ENCODE measurements at places on chromosomes 6 and 20. TPM values are rescaled to one million over a fixed set of nuclear protein-coding genes. Genes with fewer than 3 reads are reported as not detected.

GRCh38 chr6:166595061-166595780 lies 8.7 kb upstream of the RAMACL start:
- DNase-seq: no peak
- H3K27me3 ChIP-seq: no peaks in the 10 kb centered on the region
- H3K4me1 ChIP-seq: peaks cover 26% of the 10 kb centered on the region
- peaks cover 10% of the 10 kb centered on the region for H3K36me3 ChIP-seq
- H3K27ac ChIP-seq: no peak overlapping the region

TMEM217 gene
- total RNA-seq: 0.99 TPM

NQO2 gene
- 12.0 TPM for total RNA-seq

DNA sequence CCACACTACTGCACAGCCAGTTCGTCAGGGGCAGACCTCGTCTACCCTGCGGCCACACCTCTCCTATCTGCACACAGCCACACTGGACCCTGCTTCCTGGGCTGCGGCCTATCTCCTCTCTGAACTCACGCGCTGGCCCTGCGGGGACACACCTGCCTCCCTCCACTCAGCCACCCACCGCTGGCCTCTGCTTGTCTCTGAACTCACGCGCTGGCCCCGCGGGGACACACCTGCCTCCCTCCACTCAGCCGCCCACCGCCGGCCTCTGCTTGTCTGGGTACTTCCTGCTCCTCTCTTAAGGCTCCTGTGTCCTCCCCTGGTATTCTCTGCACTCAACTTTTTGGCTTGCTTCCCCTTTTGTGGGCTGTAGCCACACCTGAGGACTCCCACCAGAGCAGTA lies 52.3 kb downstream of the HUS1B start:
- no peaks in the 10 kb centered on the region for H3K36me3 ChIP-seq
- H3K27ac ChIP-seq: no peak overlapping the region
- DNase-seq: no peak
- H3K27me3 ChIP-seq: no peaks in the 10 kb centered on the region

GRCh38 chr6:137588472-137588871 lies 94.3 kb upstream of the OLIG3 start:
- DNase-seq: no peak
- no peaks in the 10 kb centered on the region for H3K4me1 ChIP-seq
- H3K27ac ChIP-seq: no peak overlapping the region

DNA sequence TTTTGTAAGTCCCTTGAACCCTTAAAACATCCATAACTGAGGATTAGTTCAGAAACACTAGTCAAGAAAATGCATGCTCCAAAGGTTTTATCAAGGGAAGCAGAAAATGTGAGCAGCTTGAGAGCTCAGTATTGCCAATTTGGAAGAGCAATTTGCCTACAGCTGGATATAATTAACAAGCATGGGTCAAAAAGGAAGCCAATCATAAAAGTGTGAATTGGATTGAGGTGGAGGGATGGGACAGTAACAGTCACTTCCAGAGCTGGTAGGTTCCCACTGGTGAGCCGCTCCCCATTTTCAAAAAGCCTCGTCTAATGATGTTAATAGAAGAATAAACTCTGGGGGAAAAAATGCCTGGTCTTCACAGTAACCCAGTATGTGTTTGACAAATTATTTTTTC lies 5.0 kb upstream of the PTPRK start:
- no peaks in the 10 kb centered on the region for H3K27me3 ChIP-seq
- no peak overlapping the region for H3K27ac ChIP-seq
- peaks cover 10% of the 10 kb centered on the region for H3K36me3 ChIP-seq
- no peak overlapping the region for H3K4me3 ChIP-seq
- no peak for DNase-seq
- peaks cover 9% of the 10 kb centered on the region for H3K4me1 ChIP-seq

ARMC2 gene
- 7.1 TPM for total RNA-seq

DNA sequence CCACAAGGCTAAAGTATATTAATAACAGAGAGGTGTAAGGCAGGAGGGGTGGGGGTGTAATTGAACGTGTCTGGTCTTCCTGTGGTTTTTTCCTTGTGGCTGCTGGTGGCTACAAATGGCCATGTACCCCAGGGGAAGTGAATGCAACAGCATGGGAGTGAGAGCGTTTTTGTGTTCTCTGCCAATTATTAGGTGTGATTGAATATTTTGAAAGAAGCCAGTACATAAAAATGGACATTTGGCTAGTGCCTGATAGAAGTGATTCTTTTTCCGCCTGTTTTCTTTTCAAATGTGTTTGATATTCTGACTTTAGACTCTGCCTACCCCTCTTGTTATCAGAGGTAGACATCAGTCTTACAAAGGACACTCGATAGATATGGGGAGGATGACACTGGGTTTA lies 141.3 kb downstream of the PRL start:
- DNase-seq: no peak
- H3K36me3 ChIP-seq: no peaks in the 10 kb centered on the region
- no peaks in the 10 kb centered on the region for H3K27me3 ChIP-seq
- no peaks in the 10 kb centered on the region for H3K4me1 ChIP-seq
- H3K27ac ChIP-seq: no peak overlapping the region

RIPOR2 gene
- 4.7 TPM for total RNA-seq

- peaks cover 46% of the 10 kb centered on the region for H3K4me1 ChIP-seq
- no peak overlapping the region for H3K27ac ChIP-seq
- no peak overlapping the region for H3K4me3 ChIP-seq
- no peak for DNase-seq
- H3K36me3 ChIP-seq: peaks cover 35% of the 10 kb centered on the region
These were observed 5.8 kb downstream of the ABCC10 start for GRCh38 chr6:43433148-43433547.

DNA sequence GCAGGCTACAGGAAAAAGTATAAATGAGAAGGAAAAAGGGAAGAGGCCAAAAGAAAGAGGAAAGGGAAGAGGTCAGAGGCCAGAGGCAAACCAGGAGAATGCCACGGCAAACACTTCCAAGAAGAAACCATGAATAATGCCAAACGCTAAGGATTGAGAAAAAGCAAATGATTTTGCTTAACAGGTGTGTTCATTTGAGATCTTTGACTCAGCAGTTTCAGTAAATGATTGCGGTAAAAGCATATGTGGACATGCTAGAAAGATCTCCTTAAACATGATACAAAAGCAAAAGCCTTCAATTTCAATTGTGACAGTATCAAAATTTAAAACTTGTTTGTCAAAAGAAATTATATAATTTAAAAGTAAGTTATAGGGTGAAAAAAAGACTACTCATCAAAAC lies 70.6 kb downstream of the UBE3D start:
- no peaks in the 10 kb centered on the region for H3K4me1 ChIP-seq
- H3K27me3 ChIP-seq: no peaks in the 10 kb centered on the region
- no peak for DNase-seq

- H3K27ac ChIP-seq: no peak overlapping the region
- H3K27me3 ChIP-seq: no peaks in the 10 kb centered on the region
- no peaks in the 10 kb centered on the region for H3K36me3 ChIP-seq
- H3K4me3 ChIP-seq: no peak overlapping the region
- DNase-seq: peak; percentile 10
- peaks cover 36% of the 10 kb centered on the region for H3K4me1 ChIP-seq
These were observed 25.0 kb upstream of the FAM217A start for GRCh38 chr6:4103929-4104328.

Measured in Calu3 (cell line).